ENCODE measurements at places on chromosomes 11 and 22.

DNA sequence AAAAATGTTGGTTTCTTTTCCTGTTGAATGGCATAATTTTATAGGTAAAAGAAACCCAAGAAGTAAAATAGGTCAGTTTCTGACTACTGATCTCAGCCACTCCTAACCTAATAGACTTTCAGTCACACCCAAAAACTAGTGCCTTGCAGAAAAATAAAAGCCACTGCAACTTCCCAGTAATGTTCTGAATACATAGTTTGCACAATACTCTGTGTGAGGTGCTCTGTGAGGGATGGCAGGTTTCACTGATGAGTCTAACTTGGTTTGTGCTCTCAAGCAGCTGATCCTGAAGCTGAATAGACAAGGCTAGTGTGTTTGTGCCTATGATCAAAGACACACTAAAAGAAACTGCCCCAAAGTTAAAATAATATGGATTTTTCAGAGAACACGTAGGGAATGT, 758.3 kb downstream of the NELL1 start:
- DNase-seq: no peak

GRCh38 chr11:94862926-94863880, 95.0 kb downstream of the AMOTL1 start:
- DNase-seq: no peak

GRCh38 chr11:35550374-35551036, 25.1 kb upstream of the PAMR1 start:
- no peak for DNase-seq

GRCh38 chr22:23384431-23384830, 195.7 kb downstream of the IGLL1 start:
- no peak for DNase-seq

- DNase-seq: no peak
These were observed 274.9 kb downstream of the TENM4 start for GRCh38 chr11:79165908-79166307.

- no peak for DNase-seq
These were observed 6.4 kb upstream of the CCDC86 start for GRCh38 chr11:60835534-60835846.

- DNase-seq: no peak
These were observed 8.2 kb upstream of the HSPA8 start for GRCh38 chr11:123069908-123070821.

- DNase-seq: no peak
These were observed 26.7 kb upstream of the TOLLIP start for GRCh38 chr11:1335811-1336761.

DNA sequence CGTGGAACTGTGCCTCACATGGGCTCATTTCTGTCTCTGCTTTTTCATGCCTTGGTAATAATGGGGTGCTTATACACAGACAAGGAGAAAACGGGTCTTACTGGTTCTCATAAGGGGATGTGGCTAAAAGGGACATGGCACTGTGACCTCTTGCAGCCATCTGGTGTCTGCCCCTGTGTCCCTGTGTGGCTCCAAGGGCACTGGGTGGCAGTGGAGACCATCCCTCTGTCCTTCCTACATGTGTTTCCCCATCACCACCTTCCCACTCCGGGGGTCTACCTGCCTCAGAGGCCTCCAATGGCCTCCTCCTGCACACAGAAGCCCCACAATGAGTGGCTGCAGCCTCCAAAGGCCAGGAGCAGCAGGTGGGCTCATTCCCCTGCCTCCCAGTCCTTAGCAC, 221.2 kb downstream of the CEP164 start:
- DNase-seq: no peak

- no peak for DNase-seq
These were observed 101.1 kb downstream of the GRIK4 start for GRCh38 chr11:120612513-120613263.

DNA sequence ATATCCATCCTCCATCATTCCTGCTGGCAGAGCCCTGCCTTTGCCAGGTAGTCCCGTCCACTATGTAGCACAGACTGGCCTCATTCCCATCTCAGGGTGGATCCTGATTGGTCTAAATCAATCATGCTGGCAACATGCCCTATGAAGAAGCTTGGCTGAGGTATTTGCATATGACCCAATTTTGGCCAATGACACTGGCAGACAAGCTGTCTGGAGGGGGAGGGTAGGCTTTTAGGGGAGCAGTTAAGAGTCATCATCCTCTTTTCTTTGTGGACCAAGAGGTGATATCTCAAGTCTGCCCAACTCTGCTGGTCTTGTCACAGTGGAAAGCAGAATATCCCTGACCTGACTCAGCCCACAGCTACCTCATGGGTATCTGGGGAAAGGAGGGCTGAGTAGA, 5.1 kb downstream of the CCDC89 start:
- no peak for DNase-seq

GRCh38 chr11:43245466-43245865, 66.3 kb upstream of the API5 start:
- DNase-seq: no peak

DNA sequence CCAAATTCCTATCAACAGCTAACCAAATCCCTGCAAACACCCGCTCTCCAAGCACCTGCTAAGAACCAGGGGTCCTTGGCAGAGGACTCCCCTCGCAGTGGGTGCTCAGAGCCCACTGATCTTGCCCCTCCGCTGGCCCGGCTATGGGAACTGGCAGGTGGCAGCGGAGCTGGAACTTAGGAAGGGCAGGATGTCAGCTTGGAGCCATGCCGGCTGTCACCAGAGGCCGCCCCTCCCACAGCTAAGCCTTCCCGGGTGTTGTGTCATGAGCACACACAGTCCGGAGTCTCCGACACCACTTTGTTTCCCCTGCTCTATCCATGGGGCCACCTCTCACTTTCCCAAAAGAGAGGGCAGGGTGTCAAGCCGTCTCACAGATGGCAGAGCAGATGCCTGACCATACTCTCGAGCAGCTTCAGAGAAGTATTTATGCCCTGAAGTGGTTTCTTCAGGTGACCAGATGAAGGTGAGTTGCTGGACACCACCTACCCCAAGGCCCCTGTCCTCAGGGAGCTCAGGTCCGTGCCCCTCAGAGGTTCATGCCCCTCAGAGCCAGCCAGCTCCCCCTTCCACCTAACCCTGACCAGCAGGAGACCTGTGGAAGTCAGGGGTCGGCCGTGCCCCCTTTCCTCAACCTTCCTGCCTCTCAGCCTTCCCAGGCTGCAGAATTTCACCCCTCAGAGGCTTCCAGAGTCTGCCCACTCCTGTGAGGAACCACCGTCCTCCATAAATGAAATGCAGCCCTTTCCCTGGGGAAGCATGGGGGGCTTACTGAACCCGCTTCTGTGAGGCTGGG, 545.7 kb upstream of the B3GAT1 start:
- no peak for DNase-seq

DNA sequence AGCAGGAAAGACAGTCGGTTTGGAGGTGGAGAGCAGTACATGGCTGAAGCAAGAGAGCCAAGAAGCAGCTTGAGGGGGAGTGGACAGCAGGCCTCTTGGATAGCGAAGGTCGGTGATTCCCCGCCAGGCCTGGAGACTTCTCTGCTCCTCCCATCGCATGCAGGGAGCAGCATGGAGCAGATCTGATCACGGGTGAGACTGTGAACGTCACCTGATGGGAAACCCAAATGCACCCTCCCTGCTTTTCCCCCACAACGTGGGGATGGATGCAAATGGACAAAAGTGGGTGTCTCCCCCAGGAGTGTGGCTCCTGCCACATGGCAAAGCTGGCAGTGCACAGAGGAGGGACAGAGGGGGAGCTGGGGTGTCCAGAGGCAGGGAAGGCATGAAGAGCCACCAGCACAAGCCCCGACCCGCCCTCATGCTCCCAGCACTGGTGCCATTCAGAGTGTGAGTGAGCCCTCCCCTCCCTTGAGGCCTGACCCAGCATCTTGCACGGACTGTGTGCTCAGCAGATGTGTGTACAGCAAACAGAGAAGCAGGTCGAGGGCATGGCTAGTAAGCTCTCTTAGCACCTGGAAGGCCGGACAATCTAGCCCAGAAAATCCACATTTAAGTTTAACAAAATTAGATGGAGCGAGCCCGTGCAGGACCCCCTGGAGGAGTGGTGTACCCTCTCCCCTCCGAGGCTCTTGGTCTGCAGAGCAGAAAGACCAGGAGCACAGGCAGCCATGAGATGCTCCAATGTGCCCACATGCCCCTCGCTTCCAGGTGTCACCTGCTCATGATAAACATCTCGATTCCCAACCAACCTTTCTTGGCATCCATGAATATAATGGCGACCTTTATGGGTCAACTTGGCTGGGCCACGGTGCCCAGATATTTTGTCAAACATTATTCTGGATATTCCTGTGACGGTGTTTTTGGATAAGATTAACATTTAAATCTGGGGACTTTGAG, 661.7 kb downstream of the TBC1D22A start:
- no peak for DNase-seq

GRCh38 chr11:23995891-23996290, 501.0 kb upstream of the LUZP2 start:
- DNase-seq: no peak

DNA sequence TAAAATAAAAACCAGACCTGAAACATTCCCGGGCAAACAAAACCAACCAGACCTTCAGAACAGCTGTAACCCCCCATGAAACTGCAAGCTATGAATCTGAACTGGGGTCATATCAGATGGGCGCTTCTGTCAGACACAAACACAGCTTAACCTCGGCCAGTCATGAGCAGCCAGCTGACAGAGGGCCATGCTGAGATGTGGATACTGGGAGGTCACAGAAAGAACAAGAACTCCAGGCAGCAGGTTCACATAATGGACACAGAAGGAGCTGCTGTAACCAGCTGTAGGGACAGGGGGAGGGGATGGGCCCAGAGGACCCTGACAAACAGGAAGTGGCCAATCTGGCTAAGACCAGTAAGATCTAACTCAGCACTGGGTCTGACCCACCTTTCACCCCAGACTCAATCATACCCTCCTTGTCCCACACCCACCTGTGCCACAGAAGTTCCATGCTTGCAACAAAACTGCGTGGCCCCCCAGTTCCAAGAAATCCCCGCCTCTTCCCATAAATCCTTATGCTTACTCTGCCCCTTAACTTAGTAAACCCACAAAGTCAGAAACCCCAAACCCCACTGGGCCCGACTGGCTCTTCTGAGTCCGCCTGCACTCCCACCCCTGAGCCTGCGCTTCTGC, 4.0 kb downstream of the APOL4 start:
- no peak for DNase-seq

GRCh38 chr11:128213461-128213860, 373.9 kb downstream of the ETS1 start:
- DNase-seq: no peak

- no peak for DNase-seq
These were observed 186.8 kb upstream of the MPPED2 start for GRCh38 chr11:30772908-30773307.

DNA sequence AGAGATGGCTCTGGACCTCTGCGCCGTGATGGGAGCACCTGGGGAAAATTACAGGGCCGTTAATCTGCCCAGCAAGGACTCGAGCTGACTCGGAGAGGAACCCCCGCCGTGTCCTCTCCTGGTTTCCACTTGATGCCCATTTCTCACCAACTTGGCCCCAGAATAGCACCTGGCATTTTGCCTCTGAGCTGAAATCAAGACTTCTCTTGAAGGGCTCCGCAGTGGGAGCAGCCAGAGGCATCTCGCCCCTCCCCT, 19.0 kb upstream of the CABP7 start:
- DNase-seq: peak; percentile 49

DNA sequence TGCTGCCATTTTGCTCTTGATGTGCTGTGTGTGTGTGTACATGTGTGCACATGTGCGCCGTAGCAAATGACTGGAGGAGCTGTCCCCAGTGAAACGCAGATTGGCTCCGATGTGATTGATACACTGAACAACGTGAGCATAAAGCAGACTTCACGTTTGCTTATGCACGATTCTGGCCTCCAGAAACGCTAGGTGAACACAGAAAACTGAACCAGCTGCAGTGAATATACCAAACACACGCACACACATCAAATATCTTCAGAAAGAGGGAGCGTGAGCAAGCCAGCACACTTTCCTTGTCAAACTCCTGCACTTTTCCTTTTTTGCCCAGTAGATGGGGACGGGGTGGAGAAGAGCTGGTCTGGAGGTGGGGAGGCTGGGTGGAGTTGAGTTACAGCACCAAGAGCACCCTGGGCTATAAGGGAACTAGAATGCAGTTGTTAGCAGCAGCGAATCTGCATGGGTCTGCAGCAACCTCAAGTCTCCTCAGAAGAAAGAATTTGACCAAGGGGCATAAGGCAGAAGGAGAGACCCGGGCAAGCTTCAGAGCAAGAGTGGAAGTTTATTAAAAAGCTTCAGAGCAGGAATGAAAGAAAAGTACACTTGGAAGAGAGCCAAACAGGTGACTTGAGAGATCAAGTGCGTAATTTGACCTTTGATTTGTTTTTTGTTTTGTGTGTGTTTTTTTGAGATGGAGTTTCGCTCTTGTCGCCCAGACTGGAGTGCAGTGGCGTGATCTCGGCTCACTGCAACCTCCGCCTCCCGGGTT, 77.8 kb upstream of the CADM1 start:
- peak; percentile 97 for DNase-seq

- DNase-seq: no peak
These were observed 923.2 kb downstream of the NTM start for GRCh38 chr11:132293586-132293985.

DNA sequence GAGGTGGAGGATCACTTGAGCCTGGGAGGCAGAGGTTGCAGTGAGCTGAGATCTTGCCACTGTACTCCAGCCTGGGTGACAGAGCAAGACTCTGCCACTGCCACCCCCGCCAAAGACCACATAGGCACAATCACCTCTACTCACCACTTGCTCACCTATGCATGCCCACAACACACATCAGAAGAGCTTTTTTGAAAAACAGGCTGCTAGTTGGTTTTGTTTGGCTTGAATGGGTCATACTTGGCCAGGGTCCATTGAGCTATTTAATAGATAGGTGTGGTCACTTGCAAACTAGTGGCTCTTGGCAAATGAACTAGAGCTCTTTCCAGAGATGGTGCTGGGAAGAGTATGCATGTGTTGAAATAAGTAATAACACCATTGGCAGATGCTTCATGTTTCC, 80.1 kb downstream of the EMSY start:
- DNase-seq: no peak

DNA sequence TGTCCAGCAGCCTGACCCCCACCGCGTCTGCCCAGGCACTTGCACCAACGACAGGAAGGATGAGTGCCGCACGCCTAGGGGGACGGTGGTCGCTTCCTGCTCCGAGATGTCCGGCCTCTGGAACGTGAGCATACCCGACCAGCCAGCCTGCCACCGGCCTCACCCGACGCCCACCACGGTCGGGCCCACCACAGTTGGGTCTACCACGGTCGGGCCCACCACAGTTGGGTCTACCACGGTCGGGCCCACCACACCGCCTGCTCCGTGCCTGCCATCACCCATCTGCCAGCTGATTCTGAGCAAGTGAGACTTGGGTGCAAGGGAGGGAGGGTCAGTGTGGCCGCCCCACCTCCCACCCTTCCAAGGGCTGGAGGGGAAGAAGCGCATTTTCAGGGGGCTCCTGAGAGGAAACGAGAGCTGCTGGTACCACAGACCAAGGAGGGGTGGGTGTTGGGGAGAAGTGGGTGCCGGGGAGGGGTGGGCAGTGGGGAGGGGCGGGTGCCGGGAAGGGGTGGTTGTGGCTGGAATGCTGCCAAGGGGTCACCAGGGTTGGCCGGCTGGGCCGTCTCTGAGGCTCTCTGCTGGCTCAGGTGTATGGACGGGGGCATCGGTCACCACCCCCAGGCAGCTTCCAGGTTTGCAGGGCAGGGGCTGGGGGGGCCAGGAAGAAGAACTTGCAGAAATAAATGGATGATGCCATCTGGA, 27.7 kb upstream of the MUC5B start:
- DNase-seq: no peak

- DNase-seq: peak; percentile 61
These were observed 88.6 kb upstream of the CRYBB3 start for GRCh38 chr22:25110846-25111578.

Measured in NCI-H510A treated with DMSO at 0.1 percent for 48 hours (cell line).